GM13977 (cell line): ENCODE measurements at places on chromosomes 4 and X.
A peak's percentile ranks its signal among the peaks of the same experiment; 100 is the strongest.

DNA sequence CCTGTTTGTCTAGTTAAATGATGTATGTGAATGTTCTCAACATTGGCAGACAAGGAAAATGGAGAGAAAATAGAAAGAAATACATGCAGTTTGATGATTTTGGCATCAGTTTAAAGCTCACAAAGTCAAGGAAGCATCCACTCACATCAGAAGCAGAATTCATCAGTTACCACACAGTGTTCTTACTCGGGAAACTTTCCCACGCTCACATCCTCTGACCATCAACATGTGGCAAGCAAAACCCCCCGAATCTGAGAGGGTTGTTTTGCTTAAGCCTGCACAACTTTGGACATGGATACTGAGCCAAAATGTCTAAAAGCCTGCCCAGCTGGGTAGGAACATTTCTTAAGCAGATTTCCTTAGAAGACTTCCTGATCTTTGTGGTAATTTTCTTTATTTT is 407.6 kb downstream of the ANKRD50 start:
- no peak for DNase-seq

GRCh38 chrX:65757943-65758342 is 90.5 kb downstream of the MSN start:
- DNase-seq, result no peak

DNA sequence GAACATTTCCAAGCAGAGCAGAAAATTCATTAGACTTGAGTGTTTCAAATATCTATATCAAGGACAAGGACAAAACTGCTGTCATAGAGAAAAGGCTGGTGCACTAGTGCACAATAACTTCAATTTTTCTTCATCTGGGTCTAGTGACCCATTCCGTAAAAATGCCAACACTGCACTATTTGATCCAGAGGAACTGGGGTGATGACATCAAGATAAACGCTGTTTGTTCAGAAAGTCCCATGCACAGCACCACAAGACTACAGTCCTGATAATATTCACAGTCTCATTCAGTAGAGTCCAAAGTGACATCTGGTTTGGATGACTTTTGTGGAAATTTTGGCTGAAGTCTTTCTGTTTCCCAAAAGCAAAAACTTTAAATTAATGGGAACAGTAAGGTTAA is 303.5 kb upstream of the GALNT7 start:
- DNase-seq, result no peak

DNA sequence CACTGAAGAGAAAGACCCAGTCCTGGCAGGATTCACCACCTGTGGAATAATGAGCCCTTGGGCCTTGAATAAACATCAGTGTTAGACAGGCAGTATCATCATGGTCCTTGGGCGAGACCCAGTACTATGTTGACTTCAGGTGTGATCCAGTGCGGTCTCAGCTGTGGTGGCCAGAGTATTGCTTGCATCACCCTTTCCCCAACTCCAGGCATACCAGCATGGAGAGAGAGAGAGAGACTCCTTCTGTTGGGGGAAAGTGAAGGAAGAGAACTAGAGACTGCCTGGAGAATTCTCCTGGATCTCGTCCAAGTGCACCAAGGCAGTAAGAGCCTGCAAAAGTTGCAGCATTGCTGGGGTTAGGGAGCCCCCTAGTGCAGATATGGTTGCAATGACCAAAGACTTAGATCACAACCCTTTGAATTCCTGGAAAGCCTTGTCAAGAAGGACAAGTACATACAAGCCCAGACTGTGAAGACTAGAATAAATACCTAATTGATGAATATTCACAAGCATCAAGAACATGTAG is 61.1 kb upstream of the VAMP7 start:
- peak; percentile 29 for DNase-seq

DNA sequence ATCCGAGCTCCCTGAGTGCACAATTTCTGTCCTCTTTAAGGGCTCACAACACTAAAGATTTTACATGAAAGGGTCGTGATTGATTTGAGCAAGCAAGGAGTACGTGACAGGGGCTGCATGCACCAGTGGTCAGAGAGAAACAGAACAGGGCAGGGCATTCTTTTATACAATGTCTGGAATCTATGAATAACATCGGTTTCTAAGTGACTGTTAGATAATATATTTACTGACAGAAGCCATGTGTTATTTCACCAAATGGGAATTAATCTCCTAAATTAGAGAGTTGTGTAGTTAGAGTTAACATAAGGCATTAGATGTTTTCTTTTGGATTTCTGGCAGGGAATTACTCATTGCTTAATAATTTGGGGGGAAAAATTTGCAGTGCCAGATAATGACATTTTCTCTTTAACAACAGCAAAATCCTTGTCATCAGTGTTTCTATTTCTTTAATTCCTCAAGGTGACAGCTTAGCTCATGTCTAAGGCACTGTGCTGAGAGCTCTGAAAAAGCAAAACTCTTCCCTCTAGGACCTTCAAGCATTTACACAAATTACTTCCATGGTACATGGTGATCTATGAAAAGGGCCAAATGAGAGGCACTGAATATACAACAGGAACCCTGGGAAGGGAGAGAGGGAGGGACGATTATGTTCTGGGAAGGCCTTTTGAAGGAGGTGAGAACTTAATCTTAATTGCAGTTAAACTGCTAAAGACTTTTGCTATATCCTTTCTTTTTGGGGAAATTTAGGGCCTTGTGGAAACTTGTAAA is 145.0 kb downstream of the RTL3 start:
- no peak for DNase-seq

DNA sequence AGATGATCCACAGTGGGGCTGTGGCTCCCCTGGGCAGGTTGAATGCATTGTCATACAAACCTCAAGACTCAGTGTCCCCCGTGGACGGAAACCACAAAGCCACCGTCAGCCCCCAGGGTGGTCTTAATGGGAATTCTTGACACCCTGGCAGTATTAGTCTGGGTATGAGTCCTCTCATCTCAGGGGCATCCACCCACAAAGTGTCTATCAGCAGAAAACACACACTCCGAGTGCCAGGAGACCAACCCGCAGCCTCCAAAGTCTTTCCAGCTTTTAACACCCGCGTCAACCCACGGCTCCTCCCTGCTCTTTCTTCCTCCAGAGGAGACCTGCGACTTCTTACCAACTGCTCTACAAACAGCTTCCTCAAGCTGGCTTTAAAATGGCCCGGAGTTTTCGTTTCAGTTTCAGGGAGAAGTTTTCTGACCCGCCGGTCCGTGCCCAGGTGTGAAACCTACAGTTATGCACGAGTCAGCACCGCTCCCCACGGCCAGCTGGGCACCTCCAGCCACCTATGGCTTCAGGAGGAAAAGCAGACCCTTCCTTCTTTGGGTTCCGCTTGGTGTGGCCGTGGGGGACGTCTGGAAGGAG is 14.4 kb upstream of the ASMTL start:
- DNase-seq, result peak; percentile 72

DNA sequence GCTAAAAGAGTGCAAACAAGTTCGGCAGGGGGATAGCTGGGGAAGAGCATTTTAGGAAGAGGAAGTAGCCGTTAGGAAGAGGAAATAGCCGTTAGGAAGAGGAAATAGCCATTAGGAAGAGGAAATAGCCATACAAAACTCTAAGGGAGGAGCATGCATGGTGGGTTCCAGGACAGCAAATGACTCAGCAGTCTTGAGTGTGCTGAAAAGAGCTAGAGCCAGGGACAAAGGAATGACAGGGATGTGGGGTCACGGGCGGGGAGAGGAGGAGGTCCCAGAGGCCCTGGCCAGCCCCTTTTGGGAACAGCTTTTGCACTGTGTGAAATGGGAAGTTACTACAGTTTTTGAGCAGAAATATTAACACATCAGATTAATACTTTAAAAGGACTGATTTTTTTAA is 882.6 kb downstream of the TRIML1 start:
- no peak for DNase-seq

DNA sequence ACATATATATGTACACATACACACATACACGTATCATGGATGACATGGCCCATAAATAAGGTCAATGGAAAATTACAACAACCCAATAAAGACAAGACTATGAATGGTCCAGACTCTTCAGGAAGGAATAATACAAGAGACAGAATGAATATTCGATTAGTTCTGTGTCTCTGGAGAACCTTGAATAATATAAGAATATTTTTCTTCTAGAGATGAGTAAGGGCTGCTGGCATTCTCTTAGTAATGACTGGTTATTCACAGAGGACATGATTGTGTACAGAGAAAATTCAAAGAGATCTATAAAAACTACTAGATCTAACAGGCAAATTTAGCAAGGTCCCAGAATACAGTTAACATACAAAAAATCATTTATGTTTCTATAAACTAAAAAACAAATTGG is 23.3 kb downstream of the SPIN4 start:
- no peak for DNase-seq

- no peak for DNase-seq
Observed at GRCh38 chr4:188400451-188400850, 261.2 kb downstream of the TRIML1 start.

DNA sequence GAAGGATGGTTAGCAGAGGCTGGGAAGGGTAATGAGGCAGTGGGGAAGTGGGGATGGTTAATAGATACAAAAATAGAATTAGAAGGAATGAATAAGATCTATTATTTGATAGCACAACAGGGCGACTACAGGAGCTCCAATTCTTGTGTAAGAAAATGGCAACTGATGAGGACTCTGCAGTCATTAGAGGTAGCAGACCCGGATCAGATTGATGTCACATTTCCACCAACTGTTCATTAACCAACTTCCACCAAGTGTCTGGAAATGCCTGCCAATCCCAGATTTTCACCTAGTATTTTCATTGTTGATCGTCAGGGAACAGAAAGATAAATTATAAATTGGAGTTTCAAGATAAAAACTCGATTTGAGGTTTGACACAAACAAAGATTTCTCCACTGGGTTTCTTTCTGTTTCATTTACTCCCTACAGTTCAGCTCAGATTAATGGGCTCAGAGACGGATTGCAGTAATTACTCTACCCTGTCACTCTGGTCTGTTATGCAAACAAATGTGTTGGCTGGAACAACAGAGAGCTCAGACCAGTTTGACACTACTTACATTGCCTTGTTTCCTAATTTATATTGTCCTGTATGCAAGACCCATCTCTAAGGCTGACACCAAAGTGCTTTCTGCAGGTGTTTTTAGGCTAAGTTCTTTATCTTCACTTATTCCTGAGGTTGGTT is 909.2 kb upstream of the PRKX start:
- DNase-seq, result no peak

GRCh38 chrX:53001958-53002357 is 43.6 kb upstream of the FAM156A start:
- no peak for DNase-seq

- DNase-seq, result no peak
Observed at GRCh38 chr4:108054025-108054638, 64.4 kb downstream of the HADH start.

GRCh38 chr4:8308144-8308543 is 38.6 kb downstream of the HTRA3 start:
- DNase-seq, result no peak

DNA sequence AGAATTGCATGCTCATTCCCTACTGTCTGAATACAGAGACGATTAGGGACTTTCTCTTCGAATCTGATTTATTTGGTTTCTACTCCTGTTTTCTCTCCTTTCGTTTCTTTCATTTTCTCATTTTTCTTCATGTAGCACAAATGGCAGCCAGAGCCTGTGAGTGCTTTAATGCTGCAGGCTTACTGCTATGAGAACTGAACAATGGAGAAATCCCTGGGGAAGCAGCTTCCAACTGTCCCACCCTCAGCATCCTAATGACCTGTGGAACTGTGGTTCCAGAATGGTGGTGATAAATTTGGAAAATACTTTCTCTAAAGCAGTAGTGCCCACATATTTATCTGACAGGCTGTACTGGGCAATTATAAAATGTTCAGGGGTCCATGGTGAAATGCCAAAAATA is 930.4 kb downstream of the DMD start:
- DNase-seq, result no peak

DNA sequence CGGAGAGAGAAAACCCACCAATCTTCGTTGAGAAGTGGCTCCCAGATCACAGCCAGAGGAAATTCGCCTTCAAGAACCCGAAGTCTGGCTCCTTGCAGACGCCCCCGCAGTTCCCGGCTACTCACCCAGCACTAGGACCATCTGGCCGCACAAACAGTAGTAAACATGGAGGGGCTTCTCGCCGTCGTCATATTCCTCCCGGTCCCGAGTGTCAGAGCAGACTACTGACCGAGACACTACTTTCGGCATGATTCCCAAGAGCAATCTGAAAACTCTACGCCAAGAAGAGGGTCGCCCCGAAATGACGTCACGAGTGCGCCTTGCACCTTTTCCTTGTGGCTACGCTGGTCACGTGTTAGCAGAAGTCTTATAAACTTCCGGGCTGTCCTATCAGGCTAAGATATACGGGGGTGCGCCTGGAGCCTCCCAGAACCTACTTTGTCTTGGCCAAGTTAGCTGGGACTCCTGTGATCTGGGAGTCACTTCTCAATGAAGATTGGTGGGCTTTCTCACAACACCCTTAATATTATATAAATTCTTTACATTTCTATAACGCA is at the start of gene STEEP1:
Gene STEEP1 (minus strand): TSS at position 303 of the 557 bp plus-strand sequence. CDS start 54 bp downstream, at position 249.
- DNase-seq, result peak; percentile 83

GRCh38 chrX:71815121-71815905 is 52.2 kb downstream of the CXorf49B start:
- DNase-seq, result no peak

DNA sequence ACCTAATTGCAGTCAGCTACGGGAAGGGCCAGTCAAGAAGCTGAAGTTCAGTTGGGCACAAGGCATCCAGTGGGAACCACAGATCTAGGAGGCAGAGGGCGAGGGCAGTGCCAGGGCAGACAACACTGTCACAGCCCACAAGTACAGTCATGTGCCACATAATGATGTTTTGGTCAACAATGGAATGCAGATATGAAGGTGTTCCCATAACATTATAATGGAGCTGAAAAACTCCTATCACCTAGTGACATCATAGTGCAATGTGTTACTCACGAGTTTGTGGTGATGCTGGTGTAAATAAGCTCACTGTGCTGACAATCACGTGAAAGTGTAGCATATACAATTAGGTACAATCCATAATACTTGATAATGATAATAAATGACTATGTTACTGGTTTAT is 4.5 kb upstream of the TMEM255A start:
- no peak for DNase-seq
